ENCODE measurements at places on chromosomes 6 and 20.

DNA sequence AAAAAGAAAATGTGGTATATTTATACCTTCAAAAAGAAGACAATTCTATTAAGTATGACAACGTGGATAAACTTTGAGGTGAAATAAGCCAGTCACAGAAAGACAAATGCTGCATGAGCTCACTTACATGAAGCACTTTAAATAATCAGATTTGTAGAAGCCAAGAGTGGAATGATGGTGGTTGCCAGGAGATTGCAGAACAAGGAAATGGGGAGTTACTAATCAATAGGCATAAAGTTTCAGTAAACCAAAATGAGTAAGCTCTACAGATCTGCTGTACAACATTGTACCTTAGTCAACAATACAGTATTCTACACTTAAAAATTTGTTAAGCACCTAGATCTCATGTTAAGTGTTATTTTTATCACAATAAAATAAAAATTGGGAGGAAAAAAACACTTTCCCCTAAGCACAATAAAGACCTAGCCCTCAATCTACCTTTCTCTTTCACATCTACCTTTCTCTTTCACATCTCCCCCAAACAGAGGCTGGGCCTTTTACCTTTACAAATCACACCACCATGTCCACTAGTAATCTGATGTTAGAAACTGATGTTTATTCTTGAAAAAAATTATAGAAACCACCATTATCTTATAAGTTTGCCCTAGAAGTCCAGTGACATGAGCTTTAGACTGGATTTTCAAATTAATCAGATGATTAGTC is 73.9 kb downstream of the PKIB start:
- DNase-seq, result no peak

- DNase-seq, result no peak
Observed at GRCh38 chr6:36964349-36964748, 9.8 kb downstream of the PI16 start.

GRCh38 chr6:98840385-98840784 is 6.0 kb downstream of the POU3F2 start:
- no peak for DNase-seq

GRCh38 chr6:116586276-116586675 is 15.0 kb downstream of the RWDD1 start:
- DNase-seq, result no peak
